ENCODE measurements at places on chromosomes 1 and 21.
A peak's percentile ranks its signal among the peaks of the same experiment; 100 is the strongest.

GRCh38 chr1:153534226-153534924, 1.4 kb downstream of the S100A6 start:
- DNase-seq = no peak
- peaks cover 68% of the 10 kb centered on the region for H3K4me1 ChIP-seq
- no peaks in the 10 kb centered on the region for H3K27me3 ChIP-seq
- H3K36me3 ChIP-seq = peaks cover 27% of the 10 kb centered on the region
- peak overlapping the region; percentile 82 for H3K4me3 ChIP-seq
- peak overlapping the region; percentile 91 for H3K27ac ChIP-seq

DNA sequence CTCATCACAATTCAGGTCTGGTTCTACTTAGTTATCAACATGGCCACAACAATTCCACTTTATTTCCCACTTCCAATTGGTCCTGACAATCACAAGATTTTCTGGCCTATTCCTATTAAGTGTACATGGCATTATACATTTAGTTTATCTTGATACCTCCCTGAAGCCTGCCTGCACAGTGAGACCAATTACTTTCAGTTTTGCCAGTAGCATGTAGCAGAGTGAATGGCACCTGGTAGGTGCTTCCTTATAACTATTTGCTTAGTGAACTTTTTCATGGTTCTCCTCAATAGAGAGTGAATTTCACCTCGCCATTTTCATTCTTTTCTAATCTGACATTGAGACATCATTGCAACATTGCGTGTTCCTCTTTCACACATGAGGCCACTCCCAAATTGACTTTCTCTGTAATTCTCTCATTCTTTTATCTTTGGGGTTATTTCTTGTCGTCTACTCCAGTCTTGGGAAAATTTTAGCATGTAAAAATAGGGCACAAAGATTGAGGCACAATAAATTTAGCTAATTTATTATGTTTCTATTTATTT, 124.3 kb downstream of the DISC1 start:
- no peak overlapping the region for H3K27ac ChIP-seq
- no peaks in the 10 kb centered on the region for H3K27me3 ChIP-seq
- no peak for DNase-seq
- no peaks in the 10 kb centered on the region for H3K4me1 ChIP-seq

DNA sequence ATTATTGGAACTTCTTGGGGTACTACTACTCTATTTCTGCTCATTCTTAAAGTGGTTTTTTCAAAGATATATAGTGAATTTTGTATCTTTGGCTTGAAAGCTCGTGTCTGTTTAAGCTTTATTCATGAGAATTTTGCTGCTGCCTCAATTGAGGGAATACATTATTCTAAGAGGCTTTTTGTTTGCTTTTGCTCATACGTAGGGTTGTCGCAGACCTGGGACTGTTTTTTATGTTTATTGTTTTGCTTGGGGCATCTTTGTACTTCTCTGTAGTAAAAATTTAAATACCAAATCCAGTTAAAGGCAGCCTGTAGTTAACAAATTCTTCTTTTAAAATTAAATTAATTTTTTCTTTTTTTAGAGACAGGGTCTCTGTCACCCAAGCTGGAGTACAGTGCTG, 62.3 kb downstream of the ANGPTL1 start:
- H3K4me1 ChIP-seq = no peaks in the 10 kb centered on the region
- no peaks in the 10 kb centered on the region for H3K27me3 ChIP-seq
- DNase-seq = no peak
- no peaks in the 10 kb centered on the region for H3K36me3 ChIP-seq

DNA sequence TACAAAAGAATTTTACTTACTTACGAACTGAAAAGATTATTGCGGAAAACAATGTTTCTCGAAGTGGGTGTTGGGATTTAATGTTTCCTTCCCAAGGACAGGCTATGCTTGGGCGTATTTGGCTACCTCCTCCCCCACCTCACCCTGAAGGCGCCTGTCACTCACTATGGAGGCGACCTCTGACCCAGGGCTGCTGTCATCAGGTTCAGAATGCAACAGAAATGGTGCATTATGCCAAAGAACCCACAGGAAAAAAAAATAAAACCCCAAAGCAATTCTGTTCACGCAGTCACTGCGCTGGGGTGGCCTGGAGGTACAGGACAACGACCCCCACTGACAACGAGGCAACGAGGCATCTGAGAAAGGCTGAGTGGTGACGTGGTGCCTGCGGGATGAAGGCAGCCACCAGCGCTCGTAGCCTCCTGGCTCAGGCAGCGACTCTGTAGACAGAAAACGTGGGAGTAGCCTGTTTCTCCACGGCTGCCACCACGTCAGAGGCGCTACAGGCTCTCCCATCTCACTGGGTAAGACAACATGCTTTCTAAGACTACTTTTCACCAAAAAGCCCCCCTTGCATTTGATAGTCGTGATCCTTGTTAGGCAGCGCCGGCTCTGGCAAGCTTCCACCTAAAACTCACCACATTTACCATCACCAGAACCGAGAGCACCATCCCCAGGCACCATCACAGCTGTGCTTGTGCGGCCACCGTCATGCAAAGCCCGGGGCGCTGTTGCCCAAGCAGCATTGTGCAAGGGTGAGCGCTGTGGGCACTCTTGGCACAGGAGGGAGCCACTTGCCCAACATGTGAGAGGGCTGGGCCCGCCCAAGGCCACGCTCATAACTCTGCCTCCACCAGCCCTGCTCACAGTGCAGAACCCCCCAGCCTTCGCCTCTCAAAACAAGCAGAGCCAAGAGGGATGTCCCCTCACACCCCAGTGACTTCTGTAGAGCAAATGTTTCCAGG, 14.3 kb downstream of the NADK start:
- H3K36me3 ChIP-seq = peaks cover 48% of the 10 kb centered on the region
- no peak overlapping the region for H3K27ac ChIP-seq
- H3K4me1 ChIP-seq = peaks cover 3% of the 10 kb centered on the region

DNA sequence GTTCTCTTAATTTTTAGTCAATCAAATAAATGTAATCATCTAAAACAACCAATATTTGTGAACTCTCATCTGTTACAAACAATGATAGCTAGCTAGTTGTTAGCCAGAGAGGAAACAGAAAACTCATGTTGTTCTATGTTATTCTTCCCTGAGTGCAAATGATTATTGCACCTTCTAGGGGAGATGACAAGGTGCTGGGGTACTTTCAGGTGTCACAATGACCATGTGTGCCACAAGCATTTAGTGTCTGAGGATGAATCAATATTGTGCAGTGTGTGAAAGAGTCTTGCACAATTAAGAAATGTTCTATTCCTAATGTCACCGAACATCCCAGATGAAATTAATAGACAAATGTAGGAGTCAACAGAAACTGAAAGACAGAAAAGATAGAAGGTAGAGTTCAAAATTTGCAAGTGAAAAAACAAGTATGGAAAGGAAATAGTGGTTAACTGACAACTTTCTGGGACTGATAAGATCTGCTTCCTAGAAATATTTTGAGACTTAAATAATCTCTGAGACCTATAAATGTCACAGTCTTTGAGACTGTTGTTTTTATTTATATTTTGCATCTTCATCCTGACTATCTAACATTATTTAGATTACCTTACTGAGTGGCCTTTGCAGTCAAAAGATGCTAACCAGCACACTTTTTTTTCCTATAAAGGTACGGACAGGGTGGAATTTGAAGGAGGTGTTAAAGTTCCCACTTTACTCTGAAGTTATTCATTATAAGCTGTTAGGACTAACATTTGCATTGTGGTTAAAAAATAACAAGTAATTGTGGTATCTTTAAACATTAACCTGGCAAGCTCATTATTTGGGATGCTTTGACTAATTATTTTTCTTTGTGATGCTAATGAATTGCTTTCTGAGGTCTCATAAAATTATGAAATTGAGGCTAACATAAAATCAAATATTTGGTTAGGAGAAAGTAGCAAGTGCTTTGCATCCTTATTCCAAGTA, 21.6 kb upstream of the DPYD start:
- peak overlapping the region; percentile 87 for H3K27ac ChIP-seq
- H3K4me1 ChIP-seq = peaks cover 58% of the 10 kb centered on the region
- H3K27me3 ChIP-seq = peaks cover 5% of the 10 kb centered on the region
- peak; percentile 20 for DNase-seq

DNA sequence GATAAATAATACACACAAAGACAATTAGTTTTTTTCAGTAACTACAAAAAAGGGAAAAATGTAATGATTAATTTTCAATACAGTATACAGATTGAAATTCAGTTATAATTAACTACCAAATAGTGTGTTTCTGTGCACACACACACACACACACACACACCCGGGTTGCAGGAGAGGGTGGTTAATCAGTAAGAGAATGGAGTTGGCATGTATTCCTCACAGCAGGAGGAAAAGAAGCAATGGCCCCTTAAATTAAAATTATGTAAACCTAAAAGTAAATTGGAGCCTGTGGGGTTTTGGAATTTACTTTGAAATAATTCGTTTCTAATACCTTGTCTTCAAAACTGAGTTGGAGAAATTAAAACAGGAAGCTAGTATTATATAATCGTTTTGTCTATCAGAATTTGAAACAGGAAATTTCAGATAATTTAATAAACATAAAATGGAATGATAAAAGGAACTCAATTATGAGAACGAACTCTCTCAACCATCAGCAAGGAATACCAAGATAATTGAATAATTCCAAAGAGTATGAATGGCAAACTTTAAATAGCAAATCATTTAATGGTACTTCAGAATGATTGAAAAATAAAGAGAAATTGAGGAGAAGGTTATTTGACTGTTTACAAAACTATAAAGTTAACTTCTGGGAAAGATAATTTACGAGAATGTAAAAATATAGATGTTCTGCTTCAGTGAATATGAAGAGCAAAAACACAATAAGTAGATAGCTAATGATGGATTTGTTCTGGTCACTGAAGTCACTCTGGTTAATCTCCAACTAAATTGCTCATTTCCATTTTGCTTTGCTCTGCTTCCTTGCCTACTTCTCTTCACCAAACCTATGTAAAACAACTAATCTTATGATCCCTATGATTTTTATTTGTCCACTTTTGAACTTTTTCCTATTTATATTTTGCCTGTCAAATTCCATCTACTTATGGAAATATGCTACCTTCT, 547.9 kb upstream of the ZP4 start:
- H3K27me3 ChIP-seq = no peaks in the 10 kb centered on the region
- DNase-seq = no peak
- H3K4me1 ChIP-seq = no peaks in the 10 kb centered on the region
- no peak overlapping the region for H3K27ac ChIP-seq

DNA sequence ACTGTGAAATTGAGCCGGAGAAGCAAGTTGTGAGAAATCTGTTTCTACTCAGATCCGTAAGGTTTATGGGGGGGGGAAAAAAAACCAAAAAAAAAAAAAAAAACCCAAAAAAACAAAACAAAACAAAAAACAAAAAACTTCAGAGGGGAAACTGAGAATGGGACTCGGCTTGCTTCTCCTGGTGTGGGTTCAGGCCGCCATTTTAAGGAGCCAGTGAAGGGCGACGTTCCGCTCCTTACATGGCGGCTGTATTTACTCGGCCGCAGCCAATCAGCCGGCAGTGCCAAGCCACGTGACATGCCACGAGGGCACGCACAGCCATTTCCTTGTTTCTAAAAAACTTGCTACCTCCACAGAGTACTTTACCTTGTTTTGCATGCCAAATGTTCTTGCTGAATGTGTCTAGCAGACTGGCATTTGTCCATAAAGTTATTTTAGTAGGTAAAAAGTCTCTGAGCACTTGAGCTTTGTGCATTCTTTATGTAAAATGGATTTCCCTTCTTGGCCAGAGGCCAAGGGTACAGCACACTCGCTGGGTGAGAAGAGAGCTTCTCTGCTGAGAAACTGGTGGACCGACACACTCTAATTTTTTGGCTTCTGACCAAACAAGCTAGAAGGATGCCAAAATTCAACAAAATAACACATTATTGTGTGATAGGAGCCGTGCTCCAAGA, 101.8 kb downstream of the NFIA start:
- H3K27ac ChIP-seq = no peak overlapping the region
- no peak overlapping the region for H3K4me3 ChIP-seq
- no peaks in the 10 kb centered on the region for H3K4me1 ChIP-seq
- no peaks in the 10 kb centered on the region for H3K36me3 ChIP-seq
- no peak for DNase-seq

DNA sequence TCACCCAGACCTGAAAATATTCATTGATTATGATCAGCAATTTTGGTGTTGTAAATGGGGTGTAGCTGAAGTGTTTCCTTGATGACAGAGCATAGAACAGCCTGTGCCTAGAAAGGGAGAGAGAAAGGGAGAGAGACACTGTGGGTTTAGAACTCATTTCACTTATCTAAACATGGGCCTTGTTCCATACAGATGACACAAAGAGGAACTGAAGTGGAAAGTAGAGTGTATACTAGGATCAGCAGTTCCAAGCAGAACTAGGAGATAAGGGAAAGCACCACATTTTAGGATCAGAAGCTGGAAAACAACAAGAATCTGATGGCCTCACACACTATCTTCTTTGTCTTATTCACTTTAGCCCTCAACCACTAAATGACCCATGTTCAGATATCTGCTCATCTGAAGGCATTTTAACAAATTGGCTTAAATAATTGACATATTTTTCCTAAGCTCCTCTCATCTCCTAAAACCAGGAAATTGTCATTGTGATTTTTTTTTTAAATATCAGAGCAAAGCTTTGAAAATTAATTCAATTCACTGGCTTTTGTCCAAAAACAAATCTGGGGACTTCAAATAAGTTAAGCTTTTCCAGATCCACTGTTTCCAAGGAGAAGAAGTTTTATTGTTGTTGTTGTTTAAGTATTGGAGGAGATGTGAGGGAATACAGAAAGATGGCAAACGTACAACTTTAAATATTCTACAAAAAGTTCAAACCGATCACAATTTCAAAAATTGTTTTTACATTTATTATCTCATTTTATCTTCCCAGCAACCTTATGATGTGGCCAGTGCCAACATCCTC, 103.8 kb downstream of the LYPLAL1 start:
- H3K27ac ChIP-seq = no peak overlapping the region
- DNase-seq = no peak
- H3K4me1 ChIP-seq = no peaks in the 10 kb centered on the region
- H3K36me3 ChIP-seq = no peaks in the 10 kb centered on the region
- no peak overlapping the region for H3K4me3 ChIP-seq

DNA sequence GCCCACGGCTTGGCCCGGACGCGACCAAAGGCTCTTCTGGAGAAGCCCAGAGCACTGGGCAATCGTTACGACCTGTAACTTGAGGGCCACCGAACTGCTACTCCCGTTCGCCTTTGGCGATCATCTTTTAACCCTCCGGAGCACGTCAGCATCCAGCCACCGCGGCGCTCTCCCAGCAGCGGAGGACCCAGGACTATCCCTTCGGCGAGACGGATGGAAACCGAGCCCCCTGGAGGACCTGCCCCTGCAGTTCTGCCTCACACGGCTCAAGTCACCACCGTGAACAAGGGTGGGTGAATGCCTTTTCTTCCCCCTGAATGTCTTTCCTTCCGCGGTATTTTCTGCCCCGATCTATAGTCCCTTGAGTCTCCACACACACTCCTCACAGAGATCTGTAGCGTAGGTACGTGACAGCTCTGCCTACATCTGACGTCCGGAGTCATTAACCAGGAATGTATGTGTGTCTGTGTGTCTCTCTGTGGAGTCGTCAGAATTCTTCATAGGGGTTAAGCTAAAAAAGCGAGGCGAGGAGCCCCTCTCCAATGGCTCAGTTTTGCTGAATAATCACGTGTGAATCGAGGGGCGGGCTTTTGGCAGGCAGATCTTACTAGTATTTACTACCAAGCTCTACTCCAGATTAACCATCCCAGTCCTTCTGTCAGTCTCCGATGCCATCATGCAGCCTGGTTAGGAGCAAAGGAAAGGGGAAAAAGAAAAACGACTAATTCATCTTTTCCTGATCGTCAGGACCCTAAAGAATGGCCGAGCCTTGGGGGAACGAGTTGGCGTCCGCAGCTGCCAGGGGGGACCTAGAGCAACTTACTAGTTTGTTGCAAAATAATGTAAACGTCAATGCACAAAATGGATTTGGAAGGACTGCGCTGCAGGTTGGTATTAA, at the start of gene CDKN2C:
TSS of gene CDKN2C (plus strand) at position 635 of the 898 bp plus-strand sequence. CDS start at position 759, 124 bp downstream.
- peak within 1 kb of the TSS; percentile 100 for H3K27ac ChIP-seq
- H3K36me3 ChIP-seq = peaks cover 42% of the 10 kb centered on the region
- peaks cover 10% of the 10 kb centered on the region for H3K27me3 ChIP-seq
- DNase-seq = peak; percentile 77
